ENCODE measurements at places on chromosomes 1 and 21.

- no peak for DNase-seq
These were observed 29.1 kb downstream of the TRPM2 start for GRCh38 chr21:44382536-44382935.

DNA sequence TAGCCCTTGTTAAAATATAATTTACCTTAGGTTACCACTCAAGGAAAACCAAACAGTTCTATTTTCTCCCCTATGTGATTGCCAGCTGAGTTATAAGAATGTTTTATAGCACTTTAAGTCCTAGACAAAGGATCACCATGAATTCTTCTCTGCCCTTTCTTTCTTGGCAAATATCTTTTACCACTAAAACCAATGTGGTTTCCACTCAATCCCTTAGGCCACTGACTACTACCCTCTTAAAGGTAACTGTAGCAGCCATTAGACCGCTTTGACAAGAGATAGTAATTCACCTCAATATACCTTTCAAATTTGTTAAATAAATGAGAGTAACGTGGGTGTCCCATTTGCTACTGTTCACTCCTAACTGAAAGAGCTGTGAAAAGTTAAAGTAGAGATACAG is 307.9 kb upstream of the PRMT6 start:
- DNase-seq = no peak

- DNase-seq = no peak
These were observed 248.9 kb downstream of the PLPP3 start for GRCh38 chr1:56330391-56331026.

DNA sequence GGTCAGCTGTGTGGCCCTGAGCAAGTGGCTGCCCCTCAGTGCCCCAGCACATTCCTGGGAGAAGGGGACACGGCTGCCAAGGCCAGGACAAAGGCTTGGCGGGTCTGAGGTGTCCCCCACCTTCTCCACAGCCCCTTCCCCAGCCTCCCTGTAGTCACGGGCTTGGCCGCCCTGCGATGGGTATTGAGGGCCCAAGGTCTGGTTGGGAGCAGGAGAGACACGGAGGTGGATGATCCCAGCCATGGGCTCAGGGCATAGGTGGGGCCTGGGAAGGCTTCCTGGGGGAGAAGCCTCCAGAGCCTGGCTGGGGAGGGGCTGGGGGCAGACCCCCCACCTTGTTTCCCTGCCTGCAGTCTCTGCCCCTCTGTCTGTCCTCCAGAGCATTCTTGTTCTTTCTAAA is 27.0 kb downstream of the TTC39A start:
- DNase-seq = no peak

DNA sequence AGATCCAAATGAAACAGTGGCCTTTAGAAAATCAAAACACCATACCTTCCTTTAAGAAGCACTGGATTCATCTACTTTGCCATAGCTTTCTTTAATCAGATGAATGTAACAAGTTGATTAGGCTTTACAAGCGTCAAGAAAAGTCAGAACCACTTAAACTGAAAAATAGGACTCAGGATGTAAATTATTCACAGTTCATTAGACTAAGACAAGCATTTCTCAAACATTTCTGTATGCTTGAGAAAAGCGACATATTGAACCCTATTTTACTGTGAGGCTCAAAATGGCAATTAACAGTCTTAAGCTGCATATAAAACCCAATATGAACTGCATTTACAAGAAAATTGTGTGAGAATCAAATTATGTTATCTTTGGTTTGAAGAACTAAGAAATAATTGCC is 256.7 kb upstream of the SNX7 start:
- DNase-seq = no peak

DNA sequence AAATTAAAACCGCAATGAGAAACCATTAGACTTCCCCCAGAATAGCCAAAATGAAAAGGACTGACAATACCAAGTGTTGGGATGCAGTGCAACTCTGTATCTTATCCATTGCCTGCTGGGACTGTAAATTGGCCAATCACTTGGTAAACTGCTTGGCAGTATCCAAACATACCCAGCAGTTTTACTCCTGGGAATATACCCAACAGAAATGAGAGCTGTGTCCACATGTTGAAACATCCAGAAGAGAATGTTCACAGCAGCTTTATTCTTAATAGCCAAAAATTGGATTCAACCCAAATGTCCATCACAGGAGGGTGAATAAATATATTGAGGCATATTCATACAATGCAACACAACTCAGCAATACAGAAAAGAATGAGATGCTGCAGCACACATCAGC is 13.7 kb upstream of the FAM20B start:
- no peak for DNase-seq

DNA sequence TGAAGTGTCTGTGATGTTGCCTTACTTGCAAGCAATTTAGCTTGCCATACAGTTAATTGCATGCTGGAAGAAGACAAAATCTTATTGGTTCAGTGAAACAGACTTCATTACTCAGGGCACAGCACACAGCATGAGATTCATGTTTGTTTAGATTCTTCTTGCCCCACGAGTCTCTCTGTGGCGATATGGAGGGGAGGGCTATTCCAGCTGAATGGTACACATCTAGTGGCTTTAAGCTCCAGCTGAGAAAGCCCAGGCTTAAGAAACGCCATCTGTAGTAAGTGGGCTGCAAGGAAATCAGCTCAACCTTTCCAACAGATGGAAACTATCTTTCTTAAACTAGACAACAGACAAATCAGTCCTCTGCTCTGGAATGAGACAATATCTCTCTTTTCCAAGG is 1022.0 kb downstream of the NCAM2 start:
- no peak for DNase-seq
